GM12865 (cell line): ENCODE measurements at places on chromosomes 7 and 10.

- DNase-seq: peak; percentile 49
Observed at GRCh38 chr10:2949948-2950354, 117.4 kb upstream of the PFKP start.

- DNase-seq: no peak
Observed at GRCh38 chr7:27564881-27565482, 97.7 kb downstream of the HIBADH start.

DNA sequence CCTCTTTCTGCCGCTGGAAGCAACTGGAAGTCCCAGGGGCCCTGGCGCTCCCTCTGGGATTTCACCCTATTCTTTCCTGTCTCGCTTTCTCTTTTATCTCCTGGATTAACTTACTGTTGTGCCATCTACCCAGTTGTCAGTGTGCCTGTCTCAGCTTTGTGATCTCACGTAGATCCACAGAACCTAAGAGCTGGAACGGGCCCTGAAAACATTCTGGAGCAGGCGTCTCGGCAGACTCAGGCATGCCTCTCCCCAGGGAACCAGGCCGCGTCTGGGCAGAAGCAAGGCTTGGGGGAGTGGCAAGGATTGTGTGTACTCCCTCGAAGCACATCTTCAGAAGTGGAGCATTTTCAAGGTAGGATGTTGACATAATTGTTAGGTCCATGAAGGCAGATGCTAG is 87.2 kb downstream of the KCNMA1 start:
- no peak for DNase-seq

- DNase-seq: no peak
Observed at GRCh38 chr7:96707901-96708774, 1.5 kb downstream of the SEM1 start.

- peak; percentile 47 for DNase-seq
Observed at GRCh38 chr7:6558837-6559236, 7.6 kb upstream of the GRID2IP start.
